Stimulated activated CD8-positive, alpha-beta memory T cell treated with anti-CD3 and anti-CD28 coated beads, Interleukin-4, amount 100 ng/mL, for 4 hours (primary cell): ENCODE measurements at places on chromosomes 12 and 14.

DNA sequence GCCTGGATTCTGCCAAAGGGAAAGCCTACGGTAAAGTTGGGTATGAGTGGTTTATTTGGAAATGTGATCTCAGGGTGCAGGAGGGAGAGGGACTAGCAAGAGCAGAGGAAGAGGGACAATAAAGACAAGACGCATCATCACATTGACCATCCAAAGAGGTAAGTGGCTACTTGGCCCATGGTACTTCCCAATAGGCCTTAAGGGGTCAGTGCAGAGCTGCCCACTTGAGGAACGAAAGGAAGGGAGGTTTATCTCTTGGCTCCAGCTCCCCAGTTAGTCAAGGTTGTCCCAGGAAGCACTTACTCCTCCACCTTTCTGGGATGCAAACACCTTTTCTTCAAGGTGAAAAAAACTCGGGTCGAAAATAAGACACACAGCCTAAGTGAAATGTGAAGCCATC lies 323.9 kb downstream of the TMEM132D start:
- no peak for DNase-seq

- no peak for DNase-seq
These were observed 86.0 kb downstream of the SCFD1 start for GRCh38 chr14:30708157-30708556.

DNA sequence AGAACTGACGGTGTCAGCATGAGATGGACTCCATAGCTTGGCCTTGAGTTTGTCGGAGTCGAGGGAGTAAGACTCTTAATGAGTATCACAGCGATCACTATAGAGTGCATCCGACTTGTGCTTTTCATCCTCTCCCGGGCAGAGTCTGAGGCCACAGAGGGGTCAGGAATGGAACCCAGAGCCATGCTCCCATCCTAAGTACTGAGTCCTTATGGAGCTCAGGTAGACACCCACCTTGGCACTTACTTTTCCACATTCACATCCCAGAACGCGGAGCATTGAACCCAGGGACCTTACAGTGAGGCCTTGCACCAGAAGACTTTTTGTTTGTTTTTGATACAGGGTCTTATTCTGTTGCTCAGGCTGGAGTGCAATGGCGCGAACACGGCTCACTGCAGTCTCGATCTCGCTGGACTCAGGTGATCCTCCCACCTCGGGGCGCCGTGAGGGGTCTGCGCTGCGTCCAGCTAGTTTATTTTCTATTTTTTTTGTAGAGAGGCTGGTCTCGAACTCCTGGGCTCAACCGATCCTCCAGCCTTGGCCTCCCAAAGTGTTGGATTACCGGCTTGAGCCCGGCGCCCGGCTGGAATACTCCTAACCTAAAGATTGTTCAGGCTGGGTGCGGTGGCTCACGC lies 719 bp upstream of the SRSF9 start:
- no peak for DNase-seq

- peak; percentile 28 for DNase-seq
These were observed 15.3 kb downstream of the TAOK3 start for GRCh38 chr12:118357257-118358007.

DNA sequence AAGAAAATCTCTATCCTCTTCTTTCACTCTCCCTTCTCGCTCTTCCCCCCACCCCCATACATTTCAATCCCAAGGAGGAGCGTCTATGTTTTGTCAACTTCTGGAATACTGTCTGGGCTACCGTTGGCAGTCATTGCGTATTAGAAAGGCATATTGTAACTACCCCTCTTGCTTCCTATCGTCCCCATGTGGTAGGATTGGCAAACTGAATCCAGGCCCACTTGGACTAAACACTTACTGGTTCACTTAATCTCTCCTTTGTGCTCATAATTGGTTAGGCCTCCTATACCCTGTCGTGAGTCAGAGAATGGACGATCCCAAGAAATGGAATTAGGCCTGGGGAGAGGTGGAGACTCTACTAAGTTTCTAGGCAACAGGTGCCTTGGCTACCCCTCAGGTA lies 68.8 kb upstream of the SLC8A3 start:
- DNase-seq, result no peak

- no peak for DNase-seq
These were observed 62.3 kb downstream of the TMTC2 start for GRCh38 chr12:82749015-82749414.

DNA sequence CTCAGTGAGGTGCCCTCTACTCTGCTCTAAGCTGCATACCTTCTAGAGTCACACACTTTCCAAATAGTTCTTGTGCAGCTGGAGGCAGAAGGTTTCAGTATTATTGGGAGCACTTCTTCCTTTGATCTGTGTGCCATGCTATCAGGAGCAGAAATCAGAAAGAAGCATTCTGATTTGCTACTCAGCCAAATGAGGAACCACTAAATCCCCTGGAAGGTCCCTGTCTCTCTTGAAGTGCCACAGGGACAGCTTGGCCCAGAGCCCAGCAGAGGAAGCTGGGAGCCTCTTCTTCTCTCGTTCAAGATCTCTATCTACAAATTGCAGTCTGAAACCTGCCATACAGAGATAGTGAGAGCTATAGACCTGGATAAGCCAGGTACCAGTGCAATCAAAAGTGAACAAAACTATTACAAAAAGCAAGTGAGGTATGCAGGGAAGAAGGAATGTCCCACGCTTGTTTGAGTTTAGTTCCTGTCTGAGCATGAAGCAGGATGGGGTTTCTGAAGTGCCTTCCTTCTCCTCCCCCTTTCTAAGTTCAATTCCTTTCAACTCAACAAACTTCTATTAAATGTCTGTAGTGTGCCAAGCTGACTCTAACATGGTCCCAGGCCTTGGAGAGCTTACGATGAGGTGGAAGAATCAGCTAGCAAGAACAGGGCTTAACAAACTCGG lies 100.9 kb upstream of the PARP11 start:
- no peak for DNase-seq

DNA sequence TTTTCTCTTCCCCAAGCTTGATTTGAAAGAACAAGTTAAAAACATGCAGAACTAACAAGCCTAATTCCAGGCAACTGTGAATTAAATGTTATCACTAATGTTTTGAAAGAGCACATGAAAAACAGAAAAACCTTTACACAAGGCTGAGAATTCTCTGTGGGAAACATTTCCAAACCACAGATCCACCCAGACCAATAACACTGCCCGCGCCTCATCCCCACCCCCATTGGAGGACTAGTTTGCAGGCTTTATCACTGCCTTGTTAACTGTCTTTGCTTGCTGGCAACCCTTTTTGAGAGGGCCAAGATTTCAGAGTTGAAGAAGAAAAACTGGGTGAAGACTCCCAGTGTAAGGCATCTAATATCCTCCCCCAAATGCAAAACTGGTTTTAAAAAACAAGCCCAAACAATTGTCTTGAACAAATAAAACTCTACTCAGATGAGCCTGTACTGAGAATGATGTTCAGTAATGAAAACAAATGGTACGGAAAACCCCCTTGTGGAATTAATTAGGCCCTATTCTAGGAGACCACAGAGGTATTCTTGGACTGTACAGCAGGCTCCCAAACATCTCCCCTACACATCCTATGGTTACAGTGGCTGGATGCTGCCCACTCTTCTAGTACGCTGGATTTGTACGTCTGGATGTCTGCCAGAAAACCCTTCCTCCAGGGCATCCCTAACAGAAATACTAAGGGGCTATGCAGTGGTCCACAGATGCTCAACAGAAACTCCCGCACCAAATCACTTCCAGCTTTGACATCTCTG lies 5.8 kb downstream of the MAX start:
- no peak for DNase-seq

DNA sequence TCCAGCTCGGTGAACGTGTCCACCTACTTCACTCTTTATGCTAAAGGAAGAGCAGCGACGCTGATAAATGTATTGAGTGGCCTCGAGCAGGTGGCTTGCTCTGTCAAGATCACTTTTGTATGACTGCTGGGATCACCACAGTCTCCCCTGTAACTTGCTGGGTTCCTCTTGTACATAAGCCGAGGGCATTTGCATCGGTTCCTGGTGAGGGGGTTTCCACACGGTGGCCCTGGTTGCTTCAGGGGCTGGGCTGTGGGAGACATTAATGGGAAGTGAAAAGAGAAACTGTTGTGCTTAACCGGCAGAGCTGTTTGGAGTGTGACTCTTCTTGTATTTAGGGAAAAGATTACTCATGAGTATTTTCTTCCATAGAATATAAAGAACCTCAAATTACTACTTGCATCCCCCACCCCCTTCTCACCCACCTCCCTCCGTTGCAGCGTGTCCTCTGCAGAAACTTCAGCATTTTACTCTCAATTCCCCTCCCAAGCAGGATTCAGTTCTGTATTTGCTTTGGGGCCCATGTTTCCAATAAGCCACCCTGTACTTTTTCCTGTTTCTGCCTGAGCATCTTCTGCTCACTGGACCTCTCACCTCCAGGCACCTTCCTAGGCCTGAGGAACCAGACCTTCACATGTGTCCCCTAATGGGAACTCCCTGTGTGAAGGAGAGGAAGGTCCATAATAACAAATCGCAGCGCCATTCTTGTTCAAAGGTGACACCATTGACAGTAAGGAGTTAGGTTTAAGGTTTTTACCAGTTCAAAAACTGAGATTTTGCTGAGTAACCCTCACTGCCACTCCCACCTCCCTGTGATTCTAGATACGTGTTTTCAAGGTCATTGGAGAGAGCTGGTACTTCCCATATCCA lies 187.0 kb downstream of the ETV6 start:
- no peak for DNase-seq

- DNase-seq, result no peak
These were observed 154.8 kb downstream of the PRKCH start for GRCh38 chr14:61476105-61476753.

- no peak for DNase-seq
These were observed 84.8 kb downstream of the RBM19 start for GRCh38 chr12:113880988-113881962.

- DNase-seq, result no peak
These were observed 117.5 kb downstream of the MDGA2 start for GRCh38 chr14:47557894-47558293.

DNA sequence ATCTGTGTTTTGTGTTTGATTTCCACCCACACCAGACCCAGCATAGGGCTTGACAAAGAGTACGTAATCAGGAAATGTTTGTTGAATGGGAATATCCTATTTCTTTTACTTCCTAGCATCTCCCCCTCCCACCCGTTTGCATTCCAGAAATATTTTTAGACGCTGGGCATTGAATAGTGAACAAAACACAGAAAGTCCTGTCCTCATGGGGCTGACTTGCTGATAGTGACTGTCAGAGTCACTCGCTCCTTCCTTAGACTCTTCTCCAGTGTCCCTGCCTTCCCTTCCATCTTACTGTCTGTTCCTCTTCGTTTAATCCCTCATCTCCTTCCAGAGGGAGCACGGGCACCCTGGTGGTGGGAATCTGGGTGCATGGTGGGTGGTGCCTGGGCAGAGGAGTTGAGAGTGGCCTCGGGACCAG lies 53.6 kb downstream of the SLC25A47 start:
- DNase-seq, result no peak

DNA sequence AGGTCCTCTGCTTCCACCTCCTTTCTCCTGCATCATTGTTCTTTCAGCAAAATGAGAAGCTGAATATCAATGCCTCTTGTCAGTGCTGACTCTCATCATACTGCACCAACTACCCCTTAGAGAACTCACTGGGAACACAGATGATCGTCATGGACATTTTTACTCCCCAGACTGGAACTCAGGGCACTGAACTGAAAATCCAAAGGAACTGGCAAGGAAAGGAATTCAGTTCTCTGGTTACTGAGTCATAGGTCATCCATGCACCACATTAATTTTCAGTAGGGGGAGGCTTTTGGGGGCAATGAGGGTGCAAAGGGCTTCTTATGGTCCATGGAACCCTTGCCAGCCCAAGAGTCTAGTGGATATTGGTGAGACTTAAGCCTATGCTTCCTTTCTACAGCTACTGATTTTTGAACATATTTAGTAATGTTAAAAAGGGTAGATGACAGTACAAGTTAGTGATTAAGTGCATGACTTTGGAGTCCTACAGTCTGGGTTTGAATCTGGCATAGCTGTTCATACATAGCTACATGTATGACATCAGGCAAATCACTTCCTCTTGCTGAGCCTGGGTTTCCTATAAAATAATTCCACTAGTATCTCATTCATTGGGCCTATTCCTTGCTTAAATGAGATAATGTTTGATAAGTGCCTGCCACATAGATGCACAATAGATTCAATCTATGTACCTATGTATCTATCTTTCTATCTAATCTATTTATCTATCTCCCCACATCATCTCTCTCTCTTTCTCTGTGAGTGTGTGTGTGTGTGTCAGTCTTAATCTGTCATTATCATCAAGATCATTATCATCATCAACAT lies 29.2 kb downstream of the BBS10 start:
- no peak for DNase-seq

DNA sequence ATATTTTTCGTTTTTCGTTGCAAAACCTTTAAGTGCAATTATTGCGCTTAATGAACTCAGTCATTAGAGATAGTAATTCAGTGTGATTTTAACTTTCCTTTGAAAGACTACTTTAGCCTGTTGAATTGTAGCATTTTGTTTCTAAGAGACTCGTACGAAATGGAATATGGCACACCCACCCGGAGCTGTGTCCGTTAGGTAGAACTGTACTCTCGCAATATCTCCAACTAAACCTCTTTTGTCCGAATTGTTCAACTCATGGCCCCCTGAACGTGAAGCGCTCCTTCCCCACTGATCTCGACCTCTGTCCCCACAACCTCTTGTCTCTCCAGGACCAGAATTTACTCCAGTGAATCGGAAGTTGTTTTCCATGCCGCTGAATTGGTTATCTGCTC lies 800 bp downstream of the PCNX4 start:
- DNase-seq, result no peak

DNA sequence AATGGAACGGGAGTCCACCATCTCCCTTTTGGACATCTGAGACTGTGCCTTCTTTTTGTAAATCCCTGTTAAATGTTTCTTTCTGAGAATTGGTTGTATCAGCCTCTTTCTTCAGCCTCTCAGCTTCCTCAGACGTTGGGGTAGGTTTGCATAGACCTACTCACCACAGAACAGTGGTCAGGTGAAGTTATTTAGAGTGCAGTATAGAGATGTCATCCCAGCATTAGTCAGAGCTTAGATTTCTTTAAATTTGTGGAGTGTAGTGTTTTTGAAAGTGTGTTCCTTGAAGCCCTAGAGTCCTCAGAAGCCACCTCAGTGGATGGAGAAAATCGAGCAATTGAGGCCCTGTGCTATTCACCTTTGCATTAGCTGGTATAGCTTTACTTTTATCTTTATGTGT lies 8.9 kb upstream of the EEA1 start:
- no peak for DNase-seq

GRCh38 chr14:54724676-54725325 lies 157.9 kb downstream of the SAMD4A start:
- no peak for DNase-seq

DNA sequence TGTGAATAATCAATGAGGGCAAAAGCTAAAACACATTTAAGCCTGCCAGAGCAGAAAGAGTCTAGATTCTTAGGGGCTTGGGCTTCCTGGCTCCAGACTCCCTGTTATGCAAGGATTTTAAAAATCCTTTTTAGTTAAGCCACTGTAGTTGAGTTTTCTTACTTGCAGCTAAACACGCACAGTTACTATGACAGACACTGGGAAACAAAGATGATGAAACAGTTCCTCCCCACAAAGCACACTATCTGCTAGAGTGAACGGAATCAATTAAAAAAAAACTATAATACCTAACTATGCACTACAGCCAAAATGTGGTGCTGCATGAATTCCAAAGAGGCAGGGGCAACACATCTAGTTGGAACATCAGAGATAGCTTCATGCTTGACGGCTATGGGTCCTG lies 28.2 kb downstream of the RPS6KA5 start:
- DNase-seq, result no peak
